ENCODE measurements at places on chromosomes 5 and 9.

- no peak for DNase-seq
Measured at GRCh38 chr9:9216934-9217333, 1395.9 kb downstream of the PTPRD start.

- DNase-seq = peak; percentile 84
Measured at GRCh38 chr5:33232731-33233505, 207.8 kb upstream of the TARS1 start.

DNA sequence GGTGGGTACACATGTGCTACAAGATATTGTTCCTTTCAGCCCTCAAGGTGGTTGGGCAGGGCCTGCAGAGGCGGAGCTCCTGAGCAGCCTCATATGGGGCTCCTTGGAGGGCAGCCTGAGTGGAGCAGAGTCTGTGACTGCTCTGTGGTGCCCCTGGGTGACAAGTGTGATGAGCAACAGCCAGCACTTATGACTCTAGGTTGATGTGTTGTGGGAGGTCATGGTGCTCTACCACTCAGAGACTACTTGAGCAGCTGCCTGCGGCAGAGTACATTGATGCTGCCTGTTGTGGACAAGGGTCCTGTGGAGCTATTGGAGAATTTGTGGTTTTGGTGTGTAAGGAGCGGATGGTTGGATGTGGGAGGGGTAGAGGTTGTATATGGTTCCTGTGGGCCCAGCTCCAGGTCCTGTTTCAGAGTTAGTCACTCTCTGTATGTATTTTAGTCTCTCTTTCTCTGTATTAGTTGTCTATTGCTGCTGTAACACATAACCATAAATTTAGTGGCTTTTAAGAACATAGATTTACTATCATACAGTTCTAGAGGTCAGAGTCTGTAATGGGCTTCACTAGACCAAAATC, 141.3 kb downstream of the SREK1 start:
- DNase-seq = no peak

DNA sequence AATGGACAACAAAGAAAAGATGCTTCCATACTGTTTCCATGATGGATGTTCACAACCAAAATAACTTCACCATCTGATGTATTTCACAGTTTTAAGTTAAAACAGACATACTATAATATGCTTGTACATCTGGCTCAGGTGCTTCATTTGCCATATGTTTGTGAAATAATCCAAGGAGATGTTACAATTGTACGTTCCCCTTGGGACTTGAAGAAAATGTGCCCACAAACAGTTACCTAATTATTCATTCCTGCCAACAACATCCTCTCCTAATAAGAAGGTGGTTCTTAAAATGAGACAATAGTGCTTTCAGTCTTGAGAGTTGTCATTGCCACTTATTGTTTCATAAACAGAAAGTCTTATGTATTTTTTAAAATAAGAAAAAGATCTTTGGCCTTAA, 33.1 kb upstream of the SMARCA2 start:
- DNase-seq = no peak

DNA sequence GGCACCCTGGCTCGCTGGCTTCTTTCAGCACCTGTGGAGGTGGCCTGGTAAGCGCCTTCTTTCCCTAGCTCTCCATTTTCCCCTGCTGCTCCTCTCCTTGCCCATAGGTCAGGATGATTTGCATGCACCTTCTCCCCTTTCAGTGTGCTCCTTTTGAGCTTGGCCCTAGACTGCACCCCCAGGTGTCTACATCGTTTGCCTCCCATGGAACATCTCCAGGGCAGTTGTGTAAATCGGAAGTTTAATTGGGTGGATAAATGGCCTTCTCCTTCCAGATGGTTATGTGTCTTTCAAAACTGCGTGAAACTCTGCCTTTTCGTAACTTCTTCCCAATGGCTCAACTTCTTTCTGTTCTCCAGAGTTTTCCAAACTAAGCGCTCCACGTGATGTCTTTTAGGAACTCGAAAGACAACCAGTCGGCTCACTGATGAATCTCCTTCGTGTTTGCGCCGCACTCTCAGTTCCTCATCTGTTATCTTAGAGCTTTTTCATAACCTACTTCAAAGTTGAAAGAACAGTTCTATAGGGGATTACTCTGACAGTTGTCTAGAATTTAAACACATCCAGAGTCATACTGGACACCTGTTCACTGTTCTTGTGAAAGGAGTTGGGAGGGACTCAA, 1.7 kb downstream of the ADAMTS19 start:
- DNase-seq = no peak

GRCh38 chr5:83914199-83914598, 193.5 kb upstream of the HAPLN1 start:
- DNase-seq = no peak

All from fibroblast of upper back skin (primary cell).